Right lung (tissue), 10 donors: ENCODE measurements at places on chromosomes 6 and 20. TPM values are rescaled to one million over a fixed set of nuclear protein-coding genes. Genes with fewer than 3 reads are reported as not detected.

The PCMTD2 gene
- 86.2 TPM for polyA plus RNA-seq

The SLC22A23 gene
- 16.2 TPM for polyA plus RNA-seq

DNA sequence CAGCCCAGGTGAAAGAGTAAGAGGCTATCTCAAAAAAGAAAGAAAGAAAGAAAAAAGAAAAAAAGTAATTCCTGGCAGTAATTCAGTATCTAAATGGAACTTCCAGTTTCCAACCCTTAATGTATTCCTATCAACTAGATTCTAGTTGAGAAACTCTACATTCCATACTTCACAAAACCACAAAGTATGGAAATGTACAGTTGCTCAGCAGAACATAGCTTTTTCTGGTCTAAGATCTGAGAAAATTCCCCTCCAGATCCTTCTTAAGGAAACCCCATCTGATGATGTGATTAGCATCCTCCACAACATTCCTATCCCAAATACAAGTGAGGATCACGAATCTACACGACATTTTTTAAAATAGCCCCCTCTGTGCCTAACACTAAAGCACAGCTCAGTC is 3.6 kb downstream of the ARMH2 start:
- DNase-seq = no peak

DNA sequence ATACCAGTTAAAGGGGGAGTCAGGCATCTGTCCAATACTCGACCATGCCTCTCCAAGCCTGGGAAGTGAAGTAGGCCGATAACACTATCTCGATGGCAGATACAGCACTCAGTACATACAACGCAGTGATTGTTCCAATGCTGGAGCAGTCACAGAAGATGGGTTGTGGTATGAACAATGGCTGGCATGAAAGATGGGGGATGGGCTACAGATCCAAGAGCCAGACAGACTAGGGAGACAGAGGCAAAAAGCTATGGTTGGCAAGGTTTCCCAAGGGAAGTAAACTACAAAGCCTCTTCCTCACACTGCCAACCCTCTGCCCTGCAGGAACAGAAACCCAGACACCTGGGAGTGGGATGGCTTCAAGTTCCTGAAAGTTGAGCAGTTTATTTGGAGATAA is 19.2 kb downstream of the FKBP1A start:
- DNase-seq = no peak

GRCh38 chr20:20267685-20268370 is 100.1 kb upstream of the INSM1 start:
- no peak for DNase-seq

- DNase-seq = no peak
Measured at GRCh38 chr6:121929301-121929700, 470.2 kb upstream of the HSF2 start.

DNA sequence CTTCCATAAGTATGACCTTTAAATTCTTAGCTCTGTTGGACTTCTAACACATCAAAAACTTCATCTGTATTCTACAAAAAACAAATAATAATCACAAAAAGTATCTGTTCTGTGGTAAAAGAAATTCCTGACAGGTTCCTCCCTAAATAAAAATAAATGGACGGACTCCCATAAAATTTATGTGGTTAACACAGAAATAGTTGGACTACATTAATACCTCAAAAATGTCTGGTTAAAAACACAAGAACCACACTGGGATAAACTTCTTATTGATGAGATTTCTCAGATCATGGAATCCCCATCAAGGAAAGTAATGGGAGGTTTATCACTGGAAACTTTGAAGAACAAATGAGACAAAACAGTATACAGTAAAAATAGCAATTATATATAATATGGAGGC is 172.4 kb downstream of the MOXD1 start:
- DNase-seq = no peak

DNA sequence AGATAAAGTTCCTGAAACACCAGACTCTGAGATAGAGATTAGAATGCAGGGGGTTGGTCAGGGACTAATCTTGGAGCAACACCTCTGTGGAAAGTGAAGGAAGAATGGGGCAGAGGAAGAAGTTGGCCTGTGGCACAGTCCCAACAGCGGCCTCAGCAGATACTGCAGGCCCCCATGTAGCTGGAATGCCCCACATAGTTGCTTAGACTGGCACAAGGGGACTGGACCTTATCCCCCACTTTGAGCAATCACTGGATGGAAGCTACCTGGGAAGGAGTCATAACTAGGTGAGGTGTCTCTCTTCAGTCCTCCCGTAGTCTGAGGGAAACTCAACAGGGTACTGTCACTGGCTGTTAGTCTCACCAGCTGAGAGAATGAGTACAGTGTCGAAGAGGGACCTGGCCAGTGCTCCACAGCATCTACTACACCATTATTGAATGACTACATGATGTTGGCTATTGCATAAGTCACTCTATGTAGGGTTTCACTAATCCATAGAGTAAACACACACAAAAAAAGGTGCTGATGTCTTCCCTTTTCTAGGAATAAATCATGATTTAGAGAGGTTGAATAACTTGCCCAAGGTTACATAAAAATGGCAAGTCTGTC is 47.5 kb downstream of the ADGRG6 start:
- DNase-seq = no peak
